Epithelial cell of prostate (primary cell): ENCODE measurements at places on chromosomes 3 and 15.

DNA sequence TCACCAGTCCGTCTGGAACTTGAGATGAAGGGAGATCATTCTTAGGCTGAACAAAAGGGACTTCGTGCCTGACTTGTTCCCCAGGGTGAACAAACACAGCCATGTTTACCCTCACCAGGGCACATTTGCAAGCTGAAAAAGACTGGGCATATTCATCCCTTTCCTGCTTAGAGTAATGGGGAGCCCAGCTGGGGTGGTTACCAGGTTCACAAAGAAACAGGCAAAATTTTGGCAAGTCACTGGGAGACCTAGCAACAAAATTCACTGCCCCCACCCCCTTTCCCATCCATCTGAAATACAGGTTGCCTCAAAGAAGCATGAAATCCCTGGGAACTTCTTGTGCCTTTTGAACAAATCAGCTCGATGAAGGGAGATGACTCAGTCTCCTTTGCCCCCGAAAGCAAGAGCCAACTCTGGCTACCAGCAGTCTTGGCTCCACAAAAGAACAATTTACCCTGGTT, 775.0 kb downstream of the SQOR start:
- no peak for DNase-seq

DNA sequence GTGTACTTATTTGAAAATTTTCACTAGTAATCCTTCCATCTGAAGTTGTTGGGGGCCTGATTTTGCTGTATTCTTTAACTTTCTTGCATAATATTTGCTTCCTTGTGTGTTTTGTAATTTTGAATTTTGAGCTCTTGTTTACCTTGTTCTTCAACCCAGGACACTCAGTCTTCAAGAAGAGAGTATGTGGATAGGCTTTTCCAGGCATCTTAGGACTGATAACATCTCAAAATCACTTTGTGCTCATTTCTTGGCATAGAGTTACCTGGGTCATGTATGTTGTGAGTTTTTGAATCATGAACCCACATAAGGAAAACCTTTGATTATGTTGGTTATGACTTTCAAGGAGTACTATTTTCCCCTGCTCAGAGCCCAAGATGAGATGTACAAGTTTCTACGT, 13.4 kb downstream of the BTD start:
- no peak for DNase-seq

- DNase-seq, result no peak
Measured at GRCh38 chr3:98026425-98027084, 8.6 kb downstream of the GABRR3 start.

GRCh38 chr3:59796456-59796855, 746.6 kb upstream of the CFAP20DC start:
- no peak for DNase-seq

GRCh38 chr3:124401843-124402242, 328.4 kb upstream of the UMPS start:
- no peak for DNase-seq

DNA sequence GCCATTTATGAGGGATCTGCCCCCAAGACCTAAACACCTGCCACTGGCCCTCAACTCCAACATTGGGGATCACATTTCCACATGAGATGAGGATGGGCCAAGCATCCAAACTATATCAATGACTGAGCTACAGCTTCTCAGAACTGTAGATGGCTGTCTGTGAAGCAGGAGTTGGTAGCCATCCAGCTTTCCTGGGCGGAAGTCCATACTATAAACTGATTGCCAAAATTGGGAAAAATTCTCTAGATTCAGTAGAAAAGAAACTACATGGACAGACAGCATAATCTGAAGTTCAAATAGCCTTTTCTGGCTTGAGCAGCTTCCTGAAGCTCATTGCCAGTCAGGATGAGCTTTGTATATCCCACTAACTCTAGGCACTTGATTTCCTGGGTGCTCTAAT, 214.7 kb upstream of the ZBTB20 start:
- DNase-seq, result no peak
